ENCODE measurements at places on chromosomes 1 and 21.
A peak's percentile ranks its signal among the peaks of the same experiment; 100 is the strongest.

DNA sequence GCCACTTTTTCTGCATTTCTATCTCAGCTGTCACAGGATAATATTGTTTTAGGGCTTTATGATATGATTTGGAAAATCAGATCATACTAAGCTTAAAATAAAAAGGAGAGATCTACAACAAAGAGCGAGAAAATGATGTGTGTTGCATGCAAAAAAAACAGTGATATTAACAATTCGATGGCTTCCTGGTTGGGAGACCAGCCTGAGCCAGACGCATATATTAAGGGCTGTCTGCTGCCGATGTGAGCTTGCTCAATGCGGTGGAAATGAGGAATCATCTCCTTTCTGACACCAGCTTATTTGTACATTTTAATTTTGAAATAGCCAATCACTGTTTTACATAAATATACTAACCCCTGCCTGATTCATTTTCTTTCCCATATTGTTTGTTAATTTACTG lies 862.6 kb downstream of the USP25 start:
- DNase-seq: no peak

- DNase-seq: no peak
Measured at GRCh38 chr1:112002514-112002913, 13.0 kb upstream of the KCND3 start.

DNA sequence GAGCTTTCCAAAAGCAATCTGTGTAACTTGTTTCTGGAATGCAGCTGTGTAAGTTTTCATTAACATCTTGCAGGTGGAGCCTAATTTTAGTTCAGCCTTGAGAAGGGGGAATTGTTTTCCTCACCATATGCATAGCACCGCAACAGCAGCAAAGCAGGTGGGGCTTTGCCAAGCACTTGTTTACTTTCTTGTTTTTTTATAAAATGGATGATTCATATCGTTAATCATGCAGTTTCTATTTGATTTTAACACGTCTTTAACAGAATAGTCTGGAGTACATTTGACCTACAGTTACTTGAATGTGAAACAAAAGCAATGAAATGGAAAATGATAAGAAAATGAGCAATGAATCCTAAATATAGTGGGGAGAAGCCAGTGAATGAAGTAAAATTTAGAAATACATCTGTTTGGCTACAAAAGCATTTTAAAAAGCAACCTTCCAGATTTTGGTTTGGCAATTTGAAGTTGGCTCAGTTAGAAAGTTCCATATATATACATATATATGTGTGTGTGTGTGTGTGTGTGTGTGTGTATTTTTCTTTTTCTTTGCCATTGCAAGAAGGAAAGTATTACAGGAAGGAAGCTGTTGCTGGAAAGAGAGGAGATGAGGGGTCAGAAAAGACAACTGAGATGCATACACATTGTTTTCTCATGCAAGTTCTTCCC lies 119.0 kb upstream of the ADGRL2 start:
- DNase-seq: no peak

- DNase-seq: no peak
Measured at GRCh38 chr1:37056325-37056724, 22.0 kb upstream of the GRIK3 start.

- no peak for DNase-seq
Measured at GRCh38 chr1:58739856-58740466, 40.1 kb upstream of the MYSM1 start.

DNA sequence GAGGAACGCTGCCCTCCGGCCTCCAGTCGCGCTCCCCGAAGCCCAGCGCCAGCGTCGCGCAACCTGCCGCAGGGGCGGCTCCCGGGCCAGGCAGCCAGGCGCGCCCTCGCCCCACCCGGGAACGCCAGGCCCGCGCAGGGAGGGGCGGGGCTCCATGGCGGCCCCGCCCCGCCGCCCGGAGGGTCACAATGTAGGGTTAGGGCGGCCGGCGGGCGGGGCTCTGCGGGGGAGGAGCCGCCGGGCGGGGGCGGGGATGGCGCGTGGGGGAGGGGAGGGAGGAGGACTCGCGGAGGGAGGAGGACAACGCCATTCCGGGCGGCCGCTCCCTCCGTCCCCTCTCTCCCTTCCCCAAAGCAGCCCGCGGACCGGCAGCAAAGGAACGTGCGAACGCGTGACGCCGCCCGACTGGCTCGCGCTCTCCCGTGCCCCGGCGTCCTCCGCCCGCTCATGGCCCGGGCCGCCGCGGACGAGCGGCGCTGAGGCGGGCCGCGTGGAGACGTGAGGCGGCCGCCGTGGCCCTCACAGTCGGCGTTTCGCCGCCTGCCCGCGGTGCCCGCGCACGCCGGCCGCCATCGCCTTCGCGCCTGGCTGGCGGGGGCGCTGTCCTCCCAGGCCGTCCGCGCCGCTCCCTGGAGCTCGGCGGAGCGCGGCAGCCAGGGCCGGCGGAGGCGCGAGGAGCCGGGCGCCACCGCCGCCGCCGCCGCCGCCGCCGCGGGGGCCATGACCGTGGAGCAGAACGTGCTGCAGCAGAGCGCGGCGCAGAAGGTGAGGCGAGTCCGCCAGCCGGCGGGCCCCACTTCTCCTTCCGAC lies at the start of gene USP25:
TSS of gene USP25 (plus strand) at position 309 of the 810 bp plus-strand sequence. CDS start at position 721, 412 bp downstream.
- DNase-seq: peak; percentile 80

- DNase-seq: no peak
Measured at GRCh38 chr1:61435226-61435625, 289.7 kb downstream of the TM2D1 start.

GRCh38 chr1:112320058-112320457 lies 76.0 kb upstream of the CTTNBP2NL start:
- DNase-seq: no peak

DNA sequence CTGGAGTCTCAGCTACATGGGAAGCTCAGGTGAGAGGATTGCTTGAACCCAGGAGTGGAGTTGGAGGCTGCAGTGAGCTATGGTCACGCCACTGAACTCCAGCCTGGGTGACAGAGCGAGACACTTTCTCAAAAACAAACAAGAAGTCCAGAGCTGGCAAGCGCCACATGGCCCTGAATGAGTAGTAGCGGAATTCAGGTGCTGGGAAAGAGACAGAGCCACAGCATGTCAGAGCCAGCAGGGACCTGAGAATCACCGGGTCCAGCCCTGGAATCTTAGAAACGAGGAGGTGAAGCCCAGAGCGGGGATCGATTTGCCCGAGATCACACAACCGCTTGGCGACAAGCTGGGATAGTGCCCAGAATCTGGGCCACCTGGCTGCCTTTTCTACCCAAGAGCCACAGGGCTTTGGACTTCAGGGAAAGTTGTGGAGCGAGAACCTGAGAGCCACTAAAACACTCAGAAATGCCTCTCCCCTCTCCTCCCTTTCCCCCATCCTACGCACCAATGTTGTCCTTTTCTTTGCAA lies 9.8 kb downstream of the ARL8A start:
- no peak for DNase-seq

DNA sequence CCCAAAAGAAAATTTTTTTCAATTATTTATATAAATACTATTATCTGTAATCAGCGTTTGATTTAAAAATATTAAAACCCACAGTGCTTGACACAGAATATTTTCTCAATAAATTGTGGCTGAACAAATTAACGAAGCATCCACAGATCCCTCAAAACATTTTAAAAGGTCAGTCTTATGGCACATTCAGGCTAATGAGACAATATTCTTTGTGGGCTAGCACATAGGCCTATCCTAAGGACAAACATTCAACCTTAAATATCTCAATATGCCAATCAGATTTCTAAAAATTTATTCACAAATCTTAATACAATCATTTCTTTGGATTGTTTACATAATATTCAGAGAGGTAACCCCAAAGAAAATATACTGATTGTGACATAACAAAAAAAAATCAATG lies 8.1 kb downstream of the PTGS2 start:
- DNase-seq: no peak
